SW 1271 (cell line): ENCODE measurements at places on chromosomes 1 and 21.
A peak's percentile ranks its signal among the peaks of the same experiment; 100 is the strongest.

DNA sequence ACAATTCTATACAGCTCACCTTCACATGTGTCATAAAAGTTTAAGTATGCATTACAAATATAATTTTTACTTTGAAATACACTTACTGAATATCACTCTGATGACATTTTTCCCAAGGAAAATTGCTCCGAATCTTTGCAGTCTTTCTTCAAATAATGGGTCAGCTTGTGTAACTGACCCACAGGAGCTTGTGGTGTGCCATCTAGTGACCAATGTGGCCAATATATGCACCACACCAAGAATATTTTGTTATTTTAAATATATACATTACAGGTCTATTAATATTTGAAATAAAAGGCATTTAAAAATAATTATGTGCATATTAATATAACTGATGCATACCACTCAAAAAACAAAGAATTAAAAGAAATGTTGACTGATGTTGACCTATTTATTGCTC, 271.4 kb downstream of the TBX15 start:
- no peak for DNase-seq

DNA sequence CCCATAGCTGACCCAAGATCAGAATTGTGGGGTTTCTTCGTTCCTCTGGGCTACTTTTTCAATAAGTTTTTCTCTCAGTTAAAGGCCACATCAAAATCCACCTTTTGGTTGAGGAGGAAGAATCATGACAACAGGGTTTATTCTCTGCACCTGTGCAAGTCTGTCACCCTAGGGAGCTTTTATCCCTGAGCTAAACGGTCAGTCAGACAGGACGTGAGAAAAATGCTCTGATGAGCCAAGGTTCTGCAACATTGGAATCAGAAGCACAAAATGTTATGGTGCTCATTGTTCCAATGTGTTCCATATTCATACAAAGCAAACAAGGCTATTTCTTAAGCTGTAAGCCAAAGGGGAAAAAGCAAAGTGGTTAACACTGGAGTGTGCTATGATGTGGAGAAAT, 7.4 kb upstream of the ERICH3 start:
- DNase-seq: no peak

DNA sequence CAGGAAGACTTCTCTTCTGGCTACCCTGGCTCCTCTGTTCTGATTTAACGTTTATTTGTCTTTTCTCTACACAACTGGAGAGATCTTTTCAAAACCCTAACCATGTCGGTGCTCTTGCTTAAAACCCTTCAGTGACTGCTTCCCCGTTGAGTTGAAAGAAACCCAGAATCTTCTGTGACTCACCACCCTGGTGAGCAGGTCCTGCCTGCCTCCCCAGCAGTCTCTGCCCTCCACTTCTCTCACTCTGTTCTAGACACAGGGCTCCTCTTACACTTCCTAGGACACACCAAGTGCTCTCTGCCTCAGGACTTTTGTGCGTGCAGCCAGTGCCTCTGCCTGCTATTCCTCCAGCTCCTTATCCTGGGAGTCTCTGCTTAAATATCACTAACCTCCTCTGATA, 131.4 kb downstream of the IER5 start:
- no peak for DNase-seq

DNA sequence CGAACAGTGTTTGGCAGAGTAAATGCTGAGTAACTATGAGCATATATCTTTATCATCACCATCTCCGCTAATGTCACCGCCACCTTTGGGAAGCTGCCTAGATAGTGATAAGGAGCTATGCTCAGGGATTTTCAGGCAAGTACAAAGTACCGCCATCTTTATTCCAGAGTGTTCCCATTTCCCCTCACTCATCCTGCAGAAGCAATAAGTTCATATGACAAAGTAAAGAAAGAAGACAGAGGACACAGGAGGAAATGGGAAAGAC, 89.6 kb downstream of the TGFBR3 start:
- no peak for DNase-seq

- no peak for DNase-seq
Measured at GRCh38 chr1:239886266-239886665, 205.4 kb upstream of the FMN2 start.

DNA sequence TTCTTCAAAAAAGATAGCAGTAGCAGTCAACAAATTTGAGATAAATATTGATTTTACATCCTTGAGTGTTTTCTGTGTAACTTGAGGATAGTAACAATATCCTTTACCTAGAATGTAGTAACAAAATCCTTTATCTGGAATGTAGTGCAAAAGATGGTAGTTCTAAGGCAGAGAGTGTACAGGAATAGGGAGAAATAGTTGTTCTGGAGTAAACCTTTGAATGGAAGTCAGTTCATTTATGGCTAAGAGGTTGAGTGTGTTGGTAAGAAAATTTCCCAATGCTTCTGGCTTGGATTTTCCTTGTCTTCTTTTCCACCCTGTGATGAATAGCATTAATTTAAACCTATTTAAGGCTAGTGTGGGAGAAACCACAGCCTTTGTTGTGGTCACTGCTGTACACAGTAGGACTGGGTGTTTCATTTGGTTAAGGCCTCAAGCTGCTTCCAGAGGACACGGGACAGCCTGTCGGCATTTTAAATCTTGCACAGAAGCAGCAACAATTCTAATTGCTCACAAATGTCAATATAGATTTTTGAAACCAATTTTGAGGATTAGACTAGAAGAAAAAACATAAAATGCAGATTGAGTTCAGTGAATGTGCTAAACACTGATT, 11.3 kb downstream of the NFIA start:
- no peak for DNase-seq

DNA sequence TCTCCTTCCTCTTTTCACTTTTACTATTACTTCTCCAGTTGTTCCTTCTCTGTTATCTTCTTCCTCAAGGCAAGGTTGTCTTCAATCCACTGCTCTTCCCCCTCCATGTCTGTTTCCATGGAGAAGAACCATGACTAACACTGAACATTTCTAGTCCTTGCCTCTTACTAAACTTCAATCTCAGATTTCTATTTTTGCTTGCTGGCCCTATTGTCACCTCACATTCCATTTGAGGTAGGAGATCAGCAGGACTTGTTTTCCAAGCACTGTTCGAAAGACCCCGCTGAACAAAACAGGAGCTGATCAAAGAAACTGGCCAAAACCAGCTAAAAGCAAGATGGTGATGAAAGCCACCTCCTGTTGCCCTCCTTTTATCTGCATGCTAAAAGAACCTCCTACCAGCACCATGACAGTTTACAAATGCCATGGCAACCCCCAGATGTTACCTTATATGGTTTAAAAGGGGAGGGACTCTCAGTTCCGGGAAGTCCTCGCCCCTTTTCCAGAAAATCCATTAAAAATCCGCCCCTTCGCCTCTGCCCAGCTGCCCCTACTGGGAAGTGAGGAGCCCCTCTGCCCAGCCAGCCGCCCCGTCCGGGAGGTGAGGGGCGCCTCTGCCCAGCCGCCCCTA, 22.6 kb downstream of the GON4L start:
- DNase-seq: no peak

- DNase-seq: no peak
Measured at GRCh38 chr21:29418813-29419212, 120.1 kb downstream of the BACH1 start.

GRCh38 chr1:12314333-12314903, 84.6 kb downstream of the VPS13D start:
- DNase-seq: no peak

- DNase-seq: no peak
Measured at GRCh38 chr1:179794669-179795068, 51.6 kb downstream of the FAM163A start.

GRCh38 chr1:246295340-246295739, 211.7 kb downstream of the SMYD3 start:
- DNase-seq: no peak

DNA sequence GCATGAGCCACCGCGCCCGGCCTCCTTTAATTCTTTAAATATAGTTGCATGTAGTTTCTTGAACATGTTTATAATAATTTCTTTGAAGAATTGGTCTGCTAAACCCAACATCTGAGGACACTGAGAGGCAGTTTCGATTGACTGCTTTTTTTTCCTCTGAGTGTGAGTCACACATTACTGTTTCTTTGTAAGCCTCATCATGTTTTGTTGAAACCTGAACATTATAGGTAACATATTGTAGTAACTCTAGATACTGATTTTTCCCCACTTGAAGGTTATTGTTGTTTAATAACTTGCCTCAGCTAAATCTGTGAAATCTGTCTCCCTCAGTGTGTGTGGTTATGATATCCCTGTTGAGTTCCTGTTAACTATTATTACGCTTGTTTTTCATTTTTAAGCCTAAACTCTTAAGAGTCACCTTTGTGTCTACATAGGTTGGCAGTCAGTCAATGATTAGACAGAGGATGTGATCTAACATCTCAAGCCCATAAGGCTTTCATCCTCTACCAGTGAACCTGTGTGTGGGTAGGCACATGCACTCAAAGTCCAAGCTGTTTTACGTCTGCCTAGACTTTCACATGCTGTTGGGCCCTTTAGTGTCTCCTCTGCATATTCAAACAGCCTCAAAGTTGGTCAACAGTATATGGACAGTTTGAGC, 155.5 kb downstream of the KCNH1 start:
- no peak for DNase-seq

DNA sequence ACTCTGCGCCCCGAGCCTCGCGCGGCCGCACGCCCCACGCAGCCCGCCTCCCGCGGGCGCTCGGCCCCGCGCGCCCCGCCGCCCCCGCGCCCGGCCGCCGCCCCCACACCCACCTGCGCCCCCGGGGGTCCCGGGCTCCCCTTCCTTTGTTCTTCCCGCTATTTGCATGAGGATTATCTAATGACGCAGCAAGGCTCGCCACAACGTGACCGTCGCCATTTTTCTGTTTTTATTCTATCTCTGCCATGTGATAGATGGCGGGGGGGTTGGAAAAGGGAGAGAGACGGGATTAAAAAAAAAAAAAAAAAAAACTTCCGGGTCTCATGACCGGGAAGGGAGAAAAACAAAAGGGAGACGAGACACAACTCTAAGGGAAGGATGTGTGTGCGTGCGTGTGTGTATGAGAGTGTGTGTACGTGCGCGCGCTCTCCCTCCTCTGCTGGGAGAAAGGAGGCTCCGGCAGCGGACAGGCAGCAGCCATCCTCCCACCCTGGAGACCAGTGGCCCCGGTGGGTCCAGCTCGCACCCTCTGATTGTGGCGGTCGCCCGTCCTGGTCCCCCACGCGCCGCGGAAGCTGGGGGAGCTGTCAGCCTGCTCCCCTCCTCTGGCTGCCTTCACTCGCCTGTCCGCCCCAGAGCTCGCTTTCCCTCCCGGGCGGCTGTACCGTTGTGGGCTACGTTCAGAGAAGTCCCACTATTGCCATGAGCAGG, 80.4 kb upstream of the AK4 start:
- peak; percentile 12 for DNase-seq

- no peak for DNase-seq
Measured at GRCh38 chr1:232709386-232709785, 79.5 kb upstream of the SIPA1L2 start.

- DNase-seq: no peak
Measured at GRCh38 chr1:192530254-192530653, 45.3 kb upstream of the RGS1 start.

DNA sequence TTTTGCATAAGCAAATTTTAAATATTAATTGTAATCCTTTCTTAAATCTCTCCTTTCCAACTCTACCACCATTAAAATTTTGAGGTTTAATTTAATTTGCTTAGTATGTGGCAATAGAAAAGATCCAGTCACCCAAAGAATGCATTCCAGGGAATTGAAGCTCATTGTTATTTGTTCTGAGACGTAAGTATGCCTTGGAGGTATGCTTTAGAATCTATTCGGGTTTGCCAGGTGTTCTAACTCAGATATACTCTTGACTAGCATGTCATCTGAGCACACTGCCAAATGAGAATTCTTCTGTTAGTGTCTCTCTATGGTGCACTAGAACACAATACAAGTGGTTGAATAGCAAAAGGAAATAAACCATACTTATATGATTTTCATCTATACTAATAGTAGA, 813.6 kb upstream of the ADGRL2 start:
- no peak for DNase-seq

- DNase-seq: no peak
Measured at GRCh38 chr1:76763738-76764137, 103.5 kb upstream of the ST6GALNAC5 start.

DNA sequence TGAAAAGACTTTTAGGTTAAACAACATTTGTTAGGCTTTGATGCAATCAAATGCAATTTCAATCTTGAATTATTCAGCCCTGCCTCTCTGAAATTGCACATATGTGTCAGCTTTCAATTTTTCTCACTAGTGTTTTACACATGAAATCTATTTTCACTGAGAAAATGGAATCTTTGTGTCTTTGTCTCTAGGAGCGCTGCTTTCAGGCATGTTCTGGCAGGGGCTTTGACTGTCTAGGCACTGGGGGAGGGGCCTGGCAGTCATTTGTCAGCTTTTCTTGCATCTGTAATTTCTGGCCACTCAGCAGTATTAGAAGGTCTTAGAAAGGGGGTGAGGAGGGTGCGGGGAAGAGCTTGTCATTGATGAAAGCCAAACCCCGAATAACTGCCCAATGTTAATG, 264.4 kb downstream of the PTPRC start:
- no peak for DNase-seq

GRCh38 chr21:31172328-31172727, 134.1 kb upstream of the KRTAP19-8 start:
- DNase-seq: no peak

GRCh38 chr1:161114556-161114955, 3.3 kb downstream of the PFDN2 start:
- DNase-seq: no peak

DNA sequence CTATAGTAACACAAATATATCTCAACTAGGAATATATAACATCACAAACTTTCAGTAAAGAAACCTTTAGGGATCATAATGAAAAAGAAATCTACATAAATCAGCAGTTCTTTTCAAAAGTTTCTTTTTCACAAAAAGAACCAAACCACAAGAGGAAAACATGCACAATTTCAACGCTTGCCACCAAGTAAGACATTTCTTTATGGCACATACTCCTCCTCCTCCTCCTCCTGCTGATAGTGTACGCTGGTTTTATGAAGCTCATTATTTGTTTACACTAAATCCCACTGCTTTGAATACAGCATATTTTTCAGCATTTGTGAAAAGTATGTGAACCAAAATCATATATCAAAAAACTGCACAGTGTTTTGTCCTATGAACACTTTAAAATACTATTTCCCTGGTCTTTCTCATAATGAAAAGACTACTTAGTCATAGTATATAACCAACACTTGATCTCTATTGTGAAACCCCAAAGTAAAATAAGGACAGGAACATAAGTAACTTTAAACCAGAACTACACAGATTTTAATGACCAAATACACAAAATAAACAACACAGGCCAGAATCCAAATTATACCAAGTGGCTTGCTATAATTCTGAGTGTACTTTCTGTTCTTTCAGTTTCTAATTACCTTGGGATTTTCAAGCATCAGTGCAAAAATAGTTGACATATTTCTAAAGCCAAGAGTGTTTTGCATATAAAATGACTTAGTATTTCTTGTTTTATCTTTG, 184.2 kb downstream of the EIF4G3 start:
- DNase-seq: no peak

DNA sequence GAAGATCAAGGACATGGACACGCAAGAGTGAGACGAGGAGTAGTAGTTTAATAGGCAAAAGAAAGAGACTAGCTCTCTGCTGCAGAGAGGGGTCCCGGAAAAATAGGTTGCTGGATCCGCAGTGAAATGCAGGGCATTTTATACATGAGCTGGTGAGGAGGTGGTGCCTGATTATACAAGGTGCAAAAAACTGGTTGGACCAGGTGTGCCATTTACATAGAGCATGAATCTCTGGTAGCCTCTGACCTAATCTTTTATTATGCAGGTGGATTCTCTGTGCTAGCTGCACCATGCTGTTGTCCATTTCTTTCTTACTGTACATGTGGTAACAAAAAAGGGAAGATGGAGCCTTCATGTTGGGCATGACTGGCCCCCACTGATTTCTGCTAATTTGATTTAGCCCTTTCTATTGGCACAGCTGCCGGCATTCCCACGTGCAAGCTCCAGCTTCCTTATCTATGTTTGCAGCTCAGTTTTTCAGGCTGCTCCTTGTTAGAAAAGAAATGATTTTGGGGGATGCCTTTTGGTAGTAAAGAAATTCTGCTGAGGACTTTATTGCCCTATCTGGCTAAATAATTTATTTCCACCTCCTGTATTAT, 548.1 kb downstream of the BRINP3 start:
- no peak for DNase-seq
